Pancreas (tissue), 10 donors: ENCODE measurements at places on chromosomes 5 and 9. TPM values are rescaled to one million over a fixed set of nuclear protein-coding genes. Genes with fewer than 3 reads are reported as not detected.

GRCh38 chr5:173778784-173779304 is 109.3 kb upstream of the CPEB4 start:
- H3K4me1 ChIP-seq: peaks cover 13% of the 10 kb centered on the region
- H3K27ac ChIP-seq: peak overlapping the region; percentile 23
- no peak overlapping the region for H3K4me3 ChIP-seq
- DNase-seq: no peak
- H3K36me3 ChIP-seq: no peaks in the 10 kb centered on the region

DNA sequence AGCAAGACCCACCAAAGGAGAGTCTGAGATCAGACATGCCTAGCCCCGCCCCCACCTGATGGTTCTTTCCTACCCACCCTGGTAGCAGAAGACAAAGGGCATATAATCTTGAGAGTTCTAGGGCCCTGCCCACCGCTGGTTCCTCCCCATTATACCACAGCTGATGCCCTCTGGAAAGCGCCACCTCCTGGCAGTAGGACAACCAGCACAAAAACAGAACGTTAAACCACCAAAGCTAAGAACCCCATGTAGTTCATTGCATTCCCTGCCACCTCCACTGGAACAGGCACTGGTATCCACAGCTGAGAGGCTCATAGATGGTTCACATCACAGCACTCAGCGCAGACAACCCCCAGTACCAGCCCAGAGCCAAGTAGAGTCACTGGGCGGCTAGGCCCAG is 81.2 kb upstream of the TRPC7 start:
- no peak overlapping the region for H3K27ac ChIP-seq
- no peaks in the 10 kb centered on the region for H3K27me3 ChIP-seq
- H3K36me3 ChIP-seq: no peaks in the 10 kb centered on the region
- no peak overlapping the region for H3K4me3 ChIP-seq
- H3K4me1 ChIP-seq: no peaks in the 10 kb centered on the region

DNA sequence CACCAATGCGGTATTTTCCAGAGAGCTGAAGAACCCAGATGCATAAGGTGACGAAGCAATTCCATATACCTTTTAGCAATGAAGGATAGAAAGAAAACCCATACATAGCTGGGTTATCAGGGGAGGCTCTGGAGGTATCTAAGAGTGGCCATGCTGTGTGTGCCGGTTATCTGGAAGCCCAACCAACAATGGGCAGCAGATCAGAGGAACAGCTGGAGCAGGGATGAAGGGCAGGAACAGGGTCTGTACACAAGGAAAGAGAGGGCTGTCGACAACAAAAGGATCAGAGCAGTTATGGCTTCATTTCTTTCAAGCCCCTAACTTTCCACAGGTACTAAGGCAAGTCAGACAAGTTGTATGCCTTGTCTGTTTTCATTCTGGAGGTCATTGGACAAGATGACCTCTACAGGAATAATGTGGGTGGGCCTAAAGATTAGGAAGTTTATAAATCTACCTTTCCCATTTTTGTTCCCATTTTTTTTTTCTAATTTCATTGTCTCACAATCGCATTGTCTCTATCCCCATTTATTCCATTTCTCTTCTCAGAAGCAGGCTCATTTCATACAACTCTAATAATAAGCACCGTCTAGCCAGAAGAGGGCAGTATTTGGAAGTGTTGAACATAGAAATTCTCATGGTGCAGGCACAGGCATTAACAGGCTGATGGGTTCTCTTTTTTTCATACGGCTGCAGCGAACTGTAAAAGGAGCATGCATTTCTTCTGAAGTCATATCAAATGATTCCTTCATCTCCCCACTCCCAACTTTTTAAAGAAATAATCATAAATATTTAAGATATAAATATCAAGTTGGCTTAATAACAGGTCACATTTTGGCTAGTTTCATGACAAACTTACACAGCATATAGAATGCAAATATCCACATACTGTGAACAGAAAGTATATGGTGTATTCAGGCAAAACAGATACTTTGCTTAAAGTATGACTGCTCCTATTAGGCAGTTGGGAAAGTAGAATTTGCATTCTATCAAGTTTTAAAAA is 63.5 kb downstream of the ZNF474 start:
- DNase-seq: no peak
- H3K36me3 ChIP-seq: no peaks in the 10 kb centered on the region
- H3K4me1 ChIP-seq: no peaks in the 10 kb centered on the region
- H3K27me3 ChIP-seq: no peaks in the 10 kb centered on the region
- no peak overlapping the region for H3K4me3 ChIP-seq
- H3K27ac ChIP-seq: no peak overlapping the region

- H3K27me3 ChIP-seq: no peaks in the 10 kb centered on the region
- H3K4me1 ChIP-seq: no peaks in the 10 kb centered on the region
- H3K36me3 ChIP-seq: no peaks in the 10 kb centered on the region
- DNase-seq: no peak
Observed at GRCh38 chr5:65076251-65076869, 307.6 kb downstream of the CWC27 start.

- H3K27me3 ChIP-seq: no peaks in the 10 kb centered on the region
- H3K27ac ChIP-seq: peak overlapping the region; percentile 29
- H3K4me1 ChIP-seq: peaks cover 27% of the 10 kb centered on the region
Observed at GRCh38 chr9:91606255-91606995, 182.8 kb upstream of the NFIL3 start.

The SLC45A2 gene
- 0.26 TPM for polyA plus RNA-seq

DNA sequence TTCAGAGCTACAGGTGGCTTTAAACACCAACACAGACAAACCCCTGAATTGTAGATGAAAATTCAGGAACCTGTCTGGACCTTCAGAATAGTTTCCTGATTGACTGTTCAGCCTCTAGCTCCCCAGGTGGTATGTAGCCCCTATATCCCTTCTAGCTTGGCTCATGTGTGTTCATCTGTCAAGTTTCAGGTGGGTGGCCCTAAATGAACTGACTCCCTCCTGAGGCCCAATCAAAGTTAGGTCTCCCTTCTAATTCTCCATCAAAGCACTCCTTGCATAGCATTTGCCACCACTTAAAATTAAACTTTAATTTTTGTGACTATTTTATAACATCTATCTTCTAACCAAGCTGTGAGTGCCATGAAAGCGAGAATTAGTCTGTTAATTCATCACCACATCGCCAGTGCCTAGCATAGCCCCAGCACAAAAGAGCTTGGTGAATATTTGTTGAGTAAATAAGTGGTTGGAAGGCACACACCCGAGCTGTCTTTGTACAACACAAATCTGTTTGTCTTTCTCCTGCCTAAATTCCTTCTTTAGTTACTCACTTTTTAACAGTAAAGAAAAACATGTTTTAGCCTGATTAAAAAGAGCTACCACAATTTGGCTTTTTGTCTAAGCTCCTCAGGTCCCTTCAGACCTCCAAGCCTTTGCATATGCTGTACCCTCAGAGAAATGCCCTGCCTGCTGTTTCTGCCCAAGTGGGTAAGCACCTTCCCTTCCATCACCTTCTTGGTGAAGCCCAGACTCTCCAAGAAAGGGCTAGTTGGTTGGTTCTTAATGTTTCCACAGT is 138.1 kb upstream of the HMHB1 start:
- no peak for DNase-seq
- no peak overlapping the region for H3K27ac ChIP-seq

- no peaks in the 10 kb centered on the region for H3K4me1 ChIP-seq
- no peaks in the 10 kb centered on the region for H3K36me3 ChIP-seq
- H3K27me3 ChIP-seq: no peaks in the 10 kb centered on the region
- H3K4me3 ChIP-seq: no peak overlapping the region
- no peak overlapping the region for H3K27ac ChIP-seq
Observed at GRCh38 chr9:137452761-137453642, 6.1 kb downstream of the NSMF start.

DNA sequence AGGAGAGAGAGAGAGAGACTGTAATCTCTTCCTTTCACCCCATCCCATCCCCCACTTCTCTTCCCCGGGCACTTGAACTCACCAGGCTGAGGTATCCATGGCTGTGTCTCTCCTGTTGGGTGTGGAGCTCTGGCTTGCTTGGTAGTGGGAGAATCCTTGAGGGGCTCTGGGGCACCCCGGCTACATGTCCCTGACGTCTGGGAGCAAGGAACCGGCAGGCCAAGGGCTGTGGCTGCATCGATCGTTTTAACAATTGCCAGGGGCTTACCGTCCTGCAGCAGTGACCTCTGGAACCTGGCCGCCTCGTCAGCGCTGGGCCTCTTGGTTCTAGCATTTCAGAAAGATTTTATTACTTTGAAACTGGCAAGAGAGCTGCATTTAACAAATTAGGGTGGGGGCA is 30.0 kb downstream of the FGF18 start:
- no peak overlapping the region for H3K27ac ChIP-seq
- no peaks in the 10 kb centered on the region for H3K27me3 ChIP-seq
- DNase-seq: no peak
- H3K4me1 ChIP-seq: no peaks in the 10 kb centered on the region
- no peak overlapping the region for H3K4me3 ChIP-seq
- H3K36me3 ChIP-seq: no peaks in the 10 kb centered on the region

GRCh38 chr5:94355811-94356210 is 262.6 kb downstream of the KIAA0825 start:
- no peak for DNase-seq
- H3K27ac ChIP-seq: no peak overlapping the region
- H3K4me1 ChIP-seq: no peaks in the 10 kb centered on the region

DNA sequence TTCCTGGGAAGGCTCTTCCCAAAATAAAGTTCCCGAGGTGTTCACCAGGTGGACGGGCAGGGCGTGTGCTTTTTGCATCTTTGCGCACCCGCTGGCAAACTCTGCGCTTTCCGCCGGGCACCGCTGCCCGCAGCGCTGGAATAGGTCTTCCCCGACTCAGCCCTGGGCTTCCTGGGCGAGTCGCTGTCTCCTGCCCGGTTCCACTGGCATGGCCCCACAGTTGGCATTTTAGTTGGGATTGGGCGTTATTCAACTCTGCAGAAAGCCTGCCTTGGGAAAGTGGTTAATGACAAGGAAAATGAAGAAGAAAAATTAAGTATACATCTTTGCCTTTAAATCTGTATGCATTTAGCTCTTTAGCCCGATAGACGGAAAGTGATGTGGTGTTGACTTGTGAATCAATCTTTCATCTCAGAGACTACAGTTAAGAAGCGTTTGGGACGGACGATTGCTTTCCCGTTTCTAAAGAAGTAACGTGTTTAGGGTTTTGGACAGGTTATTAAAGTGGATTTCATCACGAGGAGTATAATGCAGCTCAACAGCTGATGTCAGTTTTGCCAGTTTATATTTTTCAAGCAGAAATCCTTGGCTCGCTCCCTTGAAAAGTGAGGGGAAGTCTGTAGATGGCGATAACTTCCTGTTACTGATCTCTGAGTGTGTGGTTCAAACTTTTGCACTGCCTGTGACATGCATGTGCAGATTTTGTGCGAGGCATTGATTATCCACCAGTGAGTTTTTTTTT is 946 bp downstream of the ADCY2 start:
- DNase-seq: peak; percentile 55
- no peaks in the 10 kb centered on the region for H3K27me3 ChIP-seq
- H3K4me1 ChIP-seq: peaks cover 4% of the 10 kb centered on the region
- H3K4me3 ChIP-seq: peak overlapping the region; percentile 48
- no peaks in the 10 kb centered on the region for H3K36me3 ChIP-seq

DNA sequence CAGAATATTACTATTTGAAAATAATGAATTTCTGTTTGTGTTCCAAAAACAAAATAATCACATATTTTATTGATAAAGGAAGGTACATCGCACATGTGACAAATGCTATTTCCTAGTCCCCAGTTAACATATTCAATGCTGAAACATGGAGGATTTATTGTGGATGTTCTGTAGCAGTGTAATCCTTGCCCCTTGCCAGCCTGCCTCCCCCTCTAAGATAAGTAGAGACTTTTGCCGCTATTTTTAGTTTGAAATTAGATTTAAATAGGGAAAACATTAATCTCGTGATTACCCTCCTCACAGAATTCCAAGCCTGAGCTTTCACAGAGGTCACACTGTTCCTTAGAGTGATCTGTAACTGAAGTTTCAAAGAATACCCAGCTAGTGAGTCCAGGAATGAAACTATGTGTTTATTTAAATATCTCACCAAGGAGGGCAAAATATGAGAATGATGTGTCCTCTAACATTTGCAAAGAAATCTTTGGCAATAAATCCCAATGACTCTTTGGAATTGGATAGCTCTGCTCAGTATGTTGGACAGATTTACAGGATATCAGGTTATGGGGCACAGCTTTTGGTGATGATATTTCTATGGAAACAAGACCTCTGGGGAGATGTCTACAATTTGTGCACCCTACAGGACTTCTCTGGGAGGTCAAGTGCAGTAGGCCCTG is 17.3 kb downstream of the CTXN3 start:
- no peaks in the 10 kb centered on the region for H3K27me3 ChIP-seq
- peaks cover 6% of the 10 kb centered on the region for H3K4me1 ChIP-seq
- no peak overlapping the region for H3K27ac ChIP-seq

- H3K4me3 ChIP-seq: no peak overlapping the region
- no peaks in the 10 kb centered on the region for H3K27me3 ChIP-seq
- H3K4me1 ChIP-seq: no peaks in the 10 kb centered on the region
- H3K36me3 ChIP-seq: no peaks in the 10 kb centered on the region
Observed at GRCh38 chr5:61995486-61995885, 310.5 kb upstream of the KIF2A start.

GRCh38 chr5:14429101-14430050 is 152.2 kb upstream of the OTULINL start:
- no peak for DNase-seq
- no peaks in the 10 kb centered on the region for H3K36me3 ChIP-seq
- no peak overlapping the region for H3K4me3 ChIP-seq

GRCh38 chr9:33202018-33202417 is 34.9 kb upstream of the B4GALT1 start:
- no peak overlapping the region for H3K4me3 ChIP-seq
- no peaks in the 10 kb centered on the region for H3K27me3 ChIP-seq
- no peaks in the 10 kb centered on the region for H3K4me1 ChIP-seq

The ITGA2 gene
- 0.61 TPM for polyA plus RNA-seq

- H3K4me1 ChIP-seq: peaks cover 5% of the 10 kb centered on the region
- H3K36me3 ChIP-seq: no peaks in the 10 kb centered on the region
- no peak for DNase-seq
- no peak overlapping the region for H3K4me3 ChIP-seq
- H3K27ac ChIP-seq: no peak overlapping the region
Observed at GRCh38 chr5:146945617-146946084, 67.1 kb upstream of the PPP2R2B start.

DNA sequence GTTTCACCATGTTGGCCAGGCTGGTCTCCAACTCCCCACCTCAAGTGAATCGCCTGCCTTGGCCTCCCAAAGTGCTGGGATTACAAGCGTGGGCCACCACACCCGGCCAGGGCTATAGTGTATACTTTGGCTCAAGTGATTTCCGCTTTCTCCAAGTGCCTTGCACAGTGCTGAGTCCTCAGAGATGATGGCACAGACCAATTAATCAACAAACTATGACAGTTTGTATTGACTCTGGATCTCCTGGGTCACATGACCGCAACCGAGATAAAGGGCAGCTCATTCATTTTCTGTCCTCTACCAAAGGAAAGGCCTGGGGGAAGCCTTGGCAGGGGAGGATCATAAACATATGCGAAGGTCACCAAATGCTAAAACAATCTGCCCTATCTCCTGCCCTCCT is 11.4 kb upstream of the LARP1 start:
- H3K4me1 ChIP-seq: no peaks in the 10 kb centered on the region
- H3K4me3 ChIP-seq: no peak overlapping the region
- no peaks in the 10 kb centered on the region for H3K36me3 ChIP-seq
- H3K27ac ChIP-seq: no peak overlapping the region

DNA sequence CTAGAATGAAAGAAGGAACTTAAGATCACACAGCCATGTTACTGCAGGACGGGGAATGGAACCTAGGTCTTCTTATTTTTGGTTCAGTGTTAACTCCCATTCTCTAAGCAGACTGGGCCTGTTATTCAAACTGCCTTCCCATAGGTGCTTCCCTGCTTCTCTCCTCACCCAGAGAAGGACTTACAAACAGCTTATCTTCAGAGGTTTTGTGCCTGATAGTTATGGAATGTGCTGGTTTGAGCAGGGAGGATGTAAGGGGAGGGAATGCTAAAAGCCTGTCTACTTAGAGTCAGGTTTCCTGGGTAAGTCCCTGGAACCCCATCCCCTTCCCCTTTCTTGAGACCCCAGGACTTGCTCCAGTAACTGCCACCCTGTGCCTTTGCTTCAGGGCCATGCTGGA is 4.2 kb upstream of the PSMD5 start:
- DNase-seq: no peak
- H3K27me3 ChIP-seq: no peaks in the 10 kb centered on the region
- no peak overlapping the region for H3K4me3 ChIP-seq
- H3K36me3 ChIP-seq: no peaks in the 10 kb centered on the region
- H3K27ac ChIP-seq: no peak overlapping the region
